ENCODE measurements at places on chromosomes 5 and 9.
A peak's percentile ranks its signal among the peaks of the same experiment; 100 is the strongest.

DNA sequence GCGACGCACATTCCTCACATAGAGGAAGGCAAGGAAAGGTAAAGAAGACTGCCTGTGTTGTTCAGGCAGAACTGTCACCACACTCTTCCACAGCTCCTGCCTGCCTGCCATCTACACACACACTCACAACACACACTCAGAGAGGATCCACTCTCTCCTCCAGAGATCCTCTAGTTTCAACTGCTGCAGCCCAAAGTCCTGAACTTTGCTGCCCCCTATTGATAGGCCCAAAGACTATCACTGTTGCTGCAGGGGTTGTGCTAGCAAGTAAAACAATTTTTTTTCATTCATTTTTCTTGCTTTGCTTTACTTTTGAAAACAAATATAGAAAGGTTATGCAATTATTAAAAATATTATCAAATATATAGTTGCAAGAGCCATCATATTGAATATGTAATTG, 5.9 kb upstream of the CFAP90 start:
- peak; percentile 56 for DNase-seq

DNA sequence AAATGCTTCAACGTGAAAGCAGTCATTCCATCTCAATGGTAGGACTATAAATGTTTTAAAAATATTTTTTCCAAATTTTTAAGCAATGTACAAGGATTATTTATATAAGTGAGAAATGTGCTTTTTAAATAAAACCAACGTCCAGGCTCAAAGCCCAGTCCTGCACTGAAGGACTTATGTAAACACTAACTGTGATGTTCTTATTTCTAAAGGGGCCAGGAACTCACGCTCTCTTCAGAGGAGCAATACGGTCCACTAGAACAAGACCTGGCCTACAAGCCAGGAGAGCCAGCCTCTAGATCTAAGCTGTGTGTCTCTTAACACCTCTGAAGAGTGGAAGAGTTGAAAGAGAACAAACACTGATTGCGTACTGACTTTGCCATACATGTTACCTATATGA, 12.1 kb downstream of the TTLL11 start:
- no peak for DNase-seq

- no peak for DNase-seq
Observed at GRCh38 chr5:160379511-160379910, 9.1 kb upstream of the C1QTNF2 start.

GRCh38 chr5:14730466-14730865, 65.9 kb downstream of the OTULIN start:
- no peak for DNase-seq

GRCh38 chr9:132141948-132142594, 19.8 kb upstream of the NTNG2 start:
- DNase-seq, result no peak

DNA sequence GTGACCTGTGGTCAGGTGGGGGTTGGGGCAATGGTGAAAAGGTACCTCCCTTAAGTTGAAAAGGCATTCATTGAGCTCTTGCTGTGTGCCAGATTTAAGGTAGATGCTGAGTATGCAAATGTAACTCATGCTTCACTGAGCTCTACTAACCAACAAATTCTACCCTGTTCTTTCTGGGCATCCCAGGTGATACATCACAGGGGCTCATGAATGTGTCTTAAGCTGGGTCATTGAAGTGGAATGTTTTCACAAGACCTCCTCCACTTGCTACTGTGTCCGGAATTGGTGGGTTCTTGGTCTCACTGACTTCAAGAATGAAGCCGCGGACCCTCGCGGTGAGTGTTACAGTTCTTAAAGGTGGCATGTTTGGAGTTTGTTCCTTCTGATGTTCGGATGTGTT, 362.8 kb upstream of the ZNF462 start:
- no peak for DNase-seq

DNA sequence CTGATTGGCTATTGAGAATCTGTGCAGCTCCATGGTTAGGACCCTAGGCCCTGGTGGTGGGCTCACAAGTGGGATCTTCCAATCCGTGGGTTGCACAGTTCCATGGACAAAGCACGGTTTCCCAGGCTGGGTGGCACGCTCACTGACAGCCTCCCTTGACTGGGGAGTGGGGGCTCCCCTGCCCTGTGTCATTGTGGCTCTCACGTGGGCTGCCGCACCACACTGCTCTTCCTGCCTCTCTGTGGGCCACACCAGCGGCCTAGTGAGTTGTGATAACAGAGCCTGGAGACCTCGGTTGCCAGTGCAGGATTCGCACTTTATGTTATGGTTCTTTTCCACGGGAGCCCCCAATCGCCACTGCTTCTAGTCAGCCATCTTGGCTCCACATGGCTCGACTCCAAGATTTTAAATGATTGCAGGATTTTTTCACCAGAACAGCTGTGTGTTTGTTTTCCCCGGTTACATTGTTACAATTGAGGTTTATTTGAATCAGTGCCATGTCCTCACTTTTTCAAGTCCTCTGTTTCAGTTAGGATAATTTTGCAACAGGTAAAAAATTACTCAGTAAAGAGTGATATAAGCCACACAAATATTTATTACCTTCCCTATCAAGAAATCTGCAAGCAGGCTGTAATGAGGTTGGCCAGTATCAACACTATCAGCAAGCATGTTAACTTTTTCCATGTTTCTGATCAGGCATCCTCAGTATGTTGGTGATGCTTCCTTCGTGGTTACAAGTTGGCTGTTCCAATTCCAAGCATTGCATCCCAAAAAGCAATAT, 253.8 kb downstream of the ZNF608 start:
- DNase-seq, result no peak

DNA sequence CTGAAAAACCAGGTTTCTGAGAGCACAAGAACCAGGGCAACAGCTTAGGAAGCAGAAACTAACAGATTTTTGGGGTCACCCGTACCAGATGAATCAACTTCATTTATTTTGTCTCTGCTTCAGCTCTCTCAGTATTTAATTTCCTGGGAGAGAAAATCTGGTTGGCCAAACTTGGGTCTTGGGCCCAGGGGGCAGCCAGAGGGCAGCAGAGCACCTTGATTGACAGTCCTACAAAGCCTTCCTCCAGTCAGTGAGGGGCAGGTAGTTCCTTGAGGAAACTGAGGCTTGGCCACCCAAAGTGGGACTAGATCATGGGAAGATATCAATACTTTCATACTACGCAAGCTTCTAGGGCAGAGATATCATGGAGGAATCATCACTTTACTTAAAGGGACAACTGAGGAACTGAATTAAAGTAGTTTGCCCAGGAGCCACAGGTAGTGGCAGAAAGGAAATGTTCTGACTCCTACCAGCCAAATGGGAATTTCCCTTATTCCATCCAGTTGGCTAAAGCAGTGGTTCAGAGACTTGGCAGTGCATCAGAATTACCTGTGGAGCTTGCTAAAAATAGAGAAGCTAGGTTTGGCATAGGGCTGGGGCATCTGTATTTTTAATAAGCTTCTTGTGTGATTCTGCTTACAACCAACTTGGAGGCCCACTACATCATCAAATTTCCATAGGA, 21.5 kb upstream of the ARHGAP26 start:
- peak; percentile 47 for DNase-seq

DNA sequence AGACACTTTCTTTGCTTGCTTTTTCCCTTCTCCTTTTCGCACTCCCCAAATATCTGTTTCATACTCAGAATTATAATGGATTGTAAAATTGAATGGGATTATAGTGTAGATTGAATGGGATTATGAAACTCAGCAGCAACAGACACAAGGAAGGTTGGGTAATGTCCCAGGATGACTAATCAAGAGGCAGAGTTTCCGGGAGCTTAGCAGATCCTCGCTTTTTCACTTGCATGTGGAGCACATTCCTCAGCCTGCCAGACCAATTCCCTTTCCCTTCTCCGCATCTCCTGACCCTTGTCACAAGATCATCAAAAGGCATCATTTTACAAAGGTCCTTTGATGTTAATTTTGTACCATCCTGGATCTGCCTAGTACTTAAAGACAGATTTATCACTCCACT, 55.1 kb upstream of the SLC1A1 start:
- DNase-seq, result no peak

- DNase-seq, result no peak
Observed at GRCh38 chr5:39106322-39106721, 32.1 kb upstream of the RICTOR start.

DNA sequence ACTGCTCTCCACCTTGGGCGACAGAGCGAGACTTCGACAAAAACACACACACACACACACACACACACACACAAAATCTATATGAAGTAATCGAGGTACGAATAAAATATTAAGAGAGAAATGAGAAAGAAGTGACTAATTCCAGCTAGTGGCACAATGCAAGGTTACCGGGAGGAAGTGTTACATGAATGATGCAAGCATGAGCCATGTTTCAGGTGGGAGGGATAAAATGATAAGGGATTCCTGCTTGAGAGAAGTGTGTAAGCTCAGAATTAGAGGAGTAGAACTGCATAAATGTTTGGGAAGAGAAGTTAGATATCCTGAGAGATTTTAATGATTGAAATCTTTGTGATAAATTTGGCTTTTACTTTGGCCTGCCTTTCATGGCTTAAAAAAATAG, 18.8 kb downstream of the HAPLN1 start:
- DNase-seq, result no peak

- no peak for DNase-seq
Observed at GRCh38 chr9:87954230-87954629, 20.1 kb downstream of the CDK20 start.

DNA sequence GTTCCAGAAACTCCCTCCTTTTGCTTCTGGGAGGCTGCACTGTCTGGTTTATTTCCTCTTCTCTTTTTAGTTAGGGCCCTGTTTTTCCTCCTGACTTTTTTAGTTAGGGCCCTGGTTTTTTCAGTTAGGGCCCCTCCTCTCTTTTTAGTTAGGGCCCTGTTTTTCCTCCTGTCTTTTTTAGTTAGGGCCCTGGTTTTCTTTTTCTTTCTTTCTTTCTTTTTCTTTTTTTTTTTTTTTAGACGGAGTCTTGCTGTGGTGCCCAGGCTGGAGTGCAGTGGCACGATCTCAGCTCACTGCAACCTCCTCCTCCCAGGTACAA, 15.1 kb downstream of the GSN start:
- no peak for DNase-seq

GRCh38 chr5:106047341-106047740, 1623.4 kb downstream of the EFNA5 start:
- no peak for DNase-seq

- no peak for DNase-seq
Observed at GRCh38 chr5:154164249-154164581, 26.3 kb upstream of the GALNT10 start.

- no peak for DNase-seq
Observed at GRCh38 chr9:99601571-99602111, 220.0 kb upstream of the NR4A3 start.

GRCh38 chr5:168097876-168098653, 193.4 kb upstream of the WWC1 start:
- no peak for DNase-seq

GRCh38 chr9:108444400-108445358, 411.1 kb downstream of the ACTL7B start:
- DNase-seq, result no peak

DNA sequence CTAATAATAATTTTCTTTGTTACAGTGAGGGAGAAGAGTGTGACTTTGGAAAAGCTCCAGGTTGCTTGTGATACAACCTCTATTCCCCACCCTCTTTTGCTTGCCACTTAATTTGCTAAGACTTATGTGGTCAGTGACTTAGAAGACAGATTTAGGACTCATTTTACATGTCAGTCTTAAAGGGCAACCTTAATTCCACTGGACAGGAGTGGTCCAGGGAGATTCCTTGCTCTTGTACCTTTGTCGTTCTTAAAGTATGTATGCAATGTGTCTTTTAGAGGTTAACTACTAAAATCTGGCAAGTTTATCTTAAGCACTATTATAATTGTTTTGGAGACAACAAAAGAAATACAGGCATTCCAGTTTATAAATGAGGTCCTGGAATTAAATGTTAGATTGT, 20.0 kb downstream of the SLC30A5 start:
- DNase-seq, result no peak

DNA sequence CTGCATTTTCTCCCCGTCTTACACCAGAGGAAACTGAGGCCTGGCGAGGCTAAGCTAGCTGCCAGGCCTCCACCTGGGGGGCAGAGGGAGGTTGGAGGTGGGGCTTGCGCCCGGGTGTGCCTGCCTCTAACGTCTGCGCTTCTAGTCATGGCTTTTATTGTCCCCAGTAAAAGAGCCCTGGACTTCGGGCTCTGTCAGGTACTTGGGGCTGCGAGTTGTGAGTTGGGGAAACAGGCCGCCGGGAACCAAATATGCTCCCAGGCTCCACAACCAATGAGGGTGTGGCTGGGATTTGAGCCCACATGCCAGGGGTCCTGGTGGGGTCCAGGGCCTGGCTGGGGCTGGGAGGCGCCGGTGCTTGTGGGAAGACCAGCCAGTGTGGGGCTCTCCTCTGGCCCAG, 57.4 kb upstream of the NOTCH1 start:
- no peak for DNase-seq

GRCh38 chr5:109454731-109455505, 45.1 kb upstream of the PJA2 start:
- no peak for DNase-seq

- no peak for DNase-seq
Observed at GRCh38 chr5:137075163-137075970, 423.8 kb downstream of the SPOCK1 start.

GRCh38 chr5:179124273-179124852, 64.2 kb downstream of the ZNF354C start:
- no peak for DNase-seq

GRCh38 chr5:180334176-180334575, 19.0 kb downstream of the GFPT2 start:
- no peak for DNase-seq

DNA sequence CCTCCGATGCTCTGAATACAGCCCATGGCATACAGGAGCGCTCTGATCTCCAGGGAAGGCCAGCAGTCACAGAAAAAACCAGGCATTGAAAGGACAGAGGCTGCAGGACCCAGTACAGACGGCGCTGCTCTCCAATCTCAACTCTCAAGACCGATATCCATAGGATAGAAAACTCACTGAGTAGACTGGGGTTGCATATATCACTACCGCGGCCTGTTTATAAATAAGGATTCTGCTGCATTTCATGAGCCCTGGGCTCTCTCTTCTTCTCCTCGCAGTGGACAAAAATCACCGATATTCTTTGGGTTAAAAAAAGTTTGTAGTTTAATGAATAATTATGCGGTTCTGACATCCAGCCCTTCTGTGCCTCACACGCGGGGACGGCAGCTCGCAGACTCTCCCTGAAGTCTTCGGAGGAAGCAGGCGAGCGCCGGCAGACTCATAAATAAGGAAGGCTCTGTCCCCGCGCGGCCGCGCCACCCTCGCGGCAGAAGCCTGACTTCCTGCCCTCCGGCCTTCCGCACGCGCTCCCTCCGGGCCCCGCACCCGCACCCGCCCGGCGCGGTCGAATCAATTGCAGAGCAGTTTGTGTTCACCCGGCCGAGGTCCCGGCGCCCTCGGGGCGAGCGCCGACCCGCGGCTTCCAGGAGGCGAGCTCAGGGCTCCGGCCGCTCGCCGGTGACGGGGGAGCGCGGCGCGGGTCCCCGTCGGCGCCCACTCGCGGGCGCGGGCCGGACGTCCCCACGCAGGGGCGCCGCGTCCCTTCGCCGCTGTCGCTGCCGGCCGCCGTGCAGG, at the start of gene FAM78A:
FAM78A (minus strand) TSS at position 417 of the 795 bp plus-strand sequence; CDS start at position 86, 331 bp downstream.
- DNase-seq, result peak; percentile 33

GRCh38 chr5:11252075-11252474, 491.0 kb upstream of the DAP start:
- DNase-seq, result no peak
